CD8-positive, alpha-beta memory T cell (primary cell): ENCODE measurements at places on chromosomes 16 and 17.

DNA sequence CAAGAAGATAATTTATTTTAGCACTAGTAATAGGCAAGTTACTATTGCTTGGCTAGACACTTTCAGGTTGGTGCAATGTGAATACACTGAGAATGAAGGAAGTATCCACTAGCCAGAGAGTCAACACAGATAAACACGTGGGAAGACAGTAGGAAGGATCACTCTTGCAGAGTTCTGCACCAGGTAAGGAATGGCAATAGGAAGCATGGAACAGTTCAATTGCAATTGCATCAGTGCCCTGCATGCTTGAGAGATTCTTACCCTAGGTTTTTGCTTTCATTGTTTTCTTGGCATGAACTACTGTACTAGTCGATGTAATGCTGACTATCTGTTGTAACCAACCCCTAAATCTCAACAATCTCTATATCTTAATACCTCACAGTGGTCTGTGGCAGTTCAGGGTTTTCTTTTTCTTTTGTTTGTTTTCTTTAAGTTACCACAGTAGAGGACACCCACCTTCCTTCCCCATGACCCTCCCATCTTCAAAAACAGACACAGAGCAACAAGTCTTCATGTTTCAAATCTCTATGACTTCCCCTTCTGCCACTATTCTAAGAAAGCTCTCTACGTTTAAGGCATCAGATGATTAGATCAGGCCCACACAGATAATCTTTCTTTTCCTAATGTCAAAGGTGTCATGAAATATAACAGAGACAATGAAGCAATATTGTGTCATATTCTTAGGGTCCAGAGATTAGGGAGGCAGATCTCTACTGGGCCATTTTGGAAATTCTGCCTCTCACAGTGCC is 18.1 kb upstream of the ABCA8 start:
- no peak for DNase-seq

- DNase-seq = no peak
Observed at GRCh38 chr17:76276069-76276431, 10.9 kb downstream of the UBALD2 start.

GRCh38 chr16:17389384-17389783 is 81.4 kb downstream of the XYLT1 start:
- DNase-seq = no peak

DNA sequence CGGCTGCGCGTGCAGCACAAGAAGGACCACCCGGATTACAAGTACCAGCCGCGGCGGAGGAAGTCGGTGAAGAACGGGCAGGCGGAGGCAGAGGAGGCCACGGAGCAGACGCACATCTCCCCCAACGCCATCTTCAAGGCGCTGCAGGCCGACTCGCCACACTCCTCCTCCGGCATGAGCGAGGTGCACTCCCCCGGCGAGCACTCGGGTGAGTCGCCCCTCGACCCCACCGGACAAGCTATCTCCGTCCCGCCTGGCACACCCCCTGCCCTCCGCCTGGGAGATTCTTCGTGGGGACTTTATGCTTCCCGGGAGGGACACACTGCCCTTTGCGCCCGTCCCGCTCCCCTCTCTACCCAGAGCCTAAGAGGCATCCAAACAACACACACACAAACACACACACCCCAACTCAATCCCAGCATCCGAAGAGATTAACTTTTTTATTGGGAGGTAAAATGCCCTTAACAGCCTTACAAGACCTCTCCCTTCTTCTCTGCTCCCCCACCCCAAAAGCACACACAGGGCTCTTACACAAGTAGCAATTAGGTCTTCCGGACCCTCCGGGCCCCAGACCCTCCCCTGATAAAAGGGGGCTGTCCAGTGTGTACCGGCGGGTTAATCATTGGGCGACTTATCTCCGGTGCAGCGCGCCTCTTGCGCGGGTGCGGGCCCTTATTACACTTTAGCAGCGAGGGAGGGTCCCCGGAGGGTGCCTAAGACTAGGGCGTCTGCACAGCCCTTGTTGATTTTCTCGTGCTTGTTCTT is 2.1 kb downstream of the SOX9 start:
- no peak for DNase-seq

GRCh38 chr17:48728232-48729231 is at the start of gene HOXB13:
TSS of gene HOXB13 (minus strand) at chr17:48728750. CDS start at chr17:48728593, 157 bp downstream.
- no peak for DNase-seq

GRCh38 chr16:9107025-9107970 is 15.9 kb downstream of the HAPSTR1 start:
- DNase-seq = no peak

- no peak for DNase-seq
Observed at GRCh38 chr16:85453194-85453678, 159.9 kb upstream of the GSE1 start.

- DNase-seq = no peak
Observed at GRCh38 chr17:11969565-11969964, 27.7 kb downstream of the ZNF18 start.

DNA sequence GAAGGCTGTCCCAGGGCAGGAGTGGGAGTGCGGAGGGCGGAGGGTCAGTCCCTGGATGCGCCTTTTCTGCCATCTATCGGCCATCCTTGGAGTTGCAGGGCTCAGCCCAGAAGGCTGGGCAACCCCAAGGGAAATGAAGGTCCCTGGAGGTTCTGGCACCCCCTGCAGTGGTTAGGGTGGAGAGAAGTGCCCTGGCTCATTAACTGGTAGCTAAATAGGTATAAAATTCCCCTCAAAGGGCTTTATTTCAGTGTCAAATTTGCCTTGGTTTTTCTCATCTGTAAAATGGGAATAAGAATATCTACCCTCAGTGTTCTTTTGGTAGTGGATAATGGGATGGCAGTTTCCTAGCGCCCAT is 22.4 kb downstream of the C17orf75 start:
- DNase-seq = peak; percentile 66

GRCh38 chr16:50696575-50697420 is 3.4 kb downstream of the NOD2 start:
- peak; percentile 81 for DNase-seq

- DNase-seq = no peak
Observed at GRCh38 chr16:71848622-71849021, 2.8 kb downstream of the ATXN1L start.

- DNase-seq = no peak
Observed at GRCh38 chr17:29573871-29574731, 5.6 kb downstream of the TP53I13 start.

DNA sequence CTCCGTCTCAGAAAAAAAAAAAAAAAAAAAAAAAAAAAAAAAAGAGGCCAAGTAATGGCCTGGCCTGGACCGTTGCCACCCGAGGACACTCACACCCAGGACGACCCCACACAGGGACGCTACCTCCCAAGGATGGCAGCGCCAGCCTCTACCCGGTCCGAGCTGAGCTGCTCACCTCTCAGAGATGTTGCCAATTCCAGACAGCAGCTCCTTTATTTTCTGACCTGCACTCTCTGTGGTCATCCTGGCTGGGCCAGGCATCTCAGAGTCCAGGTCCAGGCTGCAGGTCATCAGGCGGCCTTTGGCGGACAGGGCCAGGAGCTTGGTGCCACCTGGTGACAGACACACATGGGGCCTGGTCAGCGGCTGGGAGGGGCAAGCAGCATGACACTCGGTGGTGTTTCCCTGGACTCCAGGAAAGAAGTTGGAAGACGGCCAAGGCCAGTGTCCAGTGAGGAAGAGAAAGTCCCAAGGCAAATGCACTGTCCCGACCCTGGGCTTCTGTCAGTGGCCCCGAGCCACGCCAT is 3.1 kb downstream of the FAAP100 start:
- DNase-seq = no peak

- no peak for DNase-seq
Observed at GRCh38 chr16:73000907-73001521, 46.9 kb downstream of the ZFHX3 start.

- no peak for DNase-seq
Observed at GRCh38 chr17:59451706-59452105, 113.7 kb upstream of the DHX40 start.

DNA sequence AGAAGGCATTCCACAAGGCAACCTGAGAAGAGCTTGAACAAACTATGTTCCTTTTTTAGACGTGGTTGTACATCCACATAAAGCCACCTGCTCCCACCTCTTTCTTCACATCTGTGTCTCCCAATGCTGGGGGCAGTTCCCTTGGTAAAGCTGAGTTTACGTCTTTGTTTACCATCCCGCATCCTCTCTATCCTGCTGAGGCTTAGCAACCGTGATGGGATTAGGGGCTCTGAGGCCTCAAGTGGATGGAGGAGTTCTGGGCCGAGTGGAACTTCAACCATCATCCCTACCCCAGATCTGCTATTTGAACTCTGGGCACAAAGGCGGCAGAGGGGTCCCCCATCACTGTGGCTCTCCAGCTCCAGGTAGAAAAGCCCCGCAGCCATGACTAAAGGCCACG is 94.2 kb upstream of the CREBBP start:
- no peak for DNase-seq

DNA sequence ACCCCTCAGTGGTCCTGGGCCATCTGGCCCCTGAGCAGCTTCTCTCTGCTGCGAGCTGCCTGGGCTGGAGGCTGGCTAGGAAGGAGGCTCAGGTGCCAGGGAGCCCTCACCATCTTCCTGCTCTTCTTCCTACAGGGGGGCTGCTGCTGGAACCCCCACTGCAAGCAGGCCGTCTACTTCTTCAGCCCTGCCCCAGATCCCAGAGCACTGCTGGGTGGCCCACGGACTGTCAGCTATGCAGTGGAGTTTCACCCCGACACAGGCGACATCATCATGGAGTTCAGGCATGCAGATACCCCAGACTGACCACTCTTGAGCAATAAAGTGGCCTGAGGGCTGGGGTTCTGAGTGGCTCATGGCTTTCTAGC is 46.1 kb downstream of the PRMT7 start:
- DNase-seq = no peak

DNA sequence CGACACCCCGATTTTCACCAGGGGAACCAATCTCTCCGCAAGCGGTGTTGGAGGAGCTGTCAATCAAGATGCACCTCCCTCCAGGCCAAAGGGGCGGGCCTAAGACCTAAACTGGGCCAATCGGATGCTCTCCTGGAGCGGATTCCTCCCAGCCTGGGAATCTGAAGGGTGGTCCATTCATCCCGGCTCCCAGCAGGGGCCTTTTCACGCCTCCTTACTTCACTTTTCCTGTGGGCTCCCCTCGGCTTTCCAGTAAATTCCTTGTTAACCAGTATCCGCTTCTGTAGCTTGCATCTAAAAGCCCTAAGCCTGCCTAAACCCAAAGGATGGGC is 17.1 kb downstream of the C16orf74 start:
- no peak for DNase-seq

- no peak for DNase-seq
Observed at GRCh38 chr17:67863624-67864247, 38.4 kb downstream of the BPTF start.

DNA sequence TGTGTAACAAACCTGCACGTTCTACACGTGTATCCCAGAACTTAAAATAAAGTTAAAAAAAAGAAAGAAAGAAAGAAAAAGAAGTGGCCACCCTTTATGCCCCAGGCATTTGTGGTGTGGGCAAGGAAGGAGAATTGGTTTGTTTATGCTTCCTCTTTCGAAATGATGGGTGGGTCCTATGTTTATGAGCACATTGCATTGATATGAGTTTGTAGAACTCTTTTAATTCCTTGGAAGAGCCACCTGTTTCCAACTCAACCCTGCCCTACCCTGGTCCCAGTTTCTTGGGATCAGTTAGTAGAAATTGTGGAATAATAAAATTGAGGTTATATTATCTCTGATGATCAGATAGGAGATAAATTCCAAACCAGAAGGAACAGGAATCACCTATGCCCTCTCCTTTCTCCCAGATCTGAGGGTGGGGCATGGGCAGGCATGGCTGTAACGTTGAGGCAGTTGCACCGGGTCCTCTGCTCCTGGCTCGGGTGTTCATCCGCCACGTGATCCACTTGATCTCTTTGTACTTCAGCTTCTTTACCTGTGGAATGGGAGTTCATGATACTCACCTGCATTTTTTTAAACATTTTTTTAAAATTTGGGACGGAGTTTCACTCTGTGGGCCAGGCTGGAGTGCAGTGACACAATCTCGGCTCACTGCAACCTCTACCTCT is 15.9 kb downstream of the CHAD start:
- no peak for DNase-seq

DNA sequence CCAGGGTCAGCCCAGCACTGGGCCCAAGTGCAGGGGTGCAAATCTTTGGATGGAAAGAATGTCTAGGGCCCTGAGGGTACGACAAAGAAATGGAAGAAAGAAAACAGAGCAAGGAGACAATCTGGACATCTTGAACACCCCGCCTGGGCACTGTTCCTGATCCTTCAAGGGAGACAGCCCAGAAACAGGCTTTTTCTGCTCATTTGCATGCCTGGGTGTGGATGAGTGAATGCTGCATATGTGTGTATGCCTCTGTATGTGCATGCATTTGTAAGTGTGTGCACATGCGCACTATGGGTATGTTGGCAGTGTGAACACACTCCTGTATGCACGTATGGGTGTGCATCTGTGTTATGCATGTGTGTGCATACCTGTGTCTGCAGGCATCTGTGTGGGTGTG is 79.2 kb downstream of the ZNF423 start:
- no peak for DNase-seq

- DNase-seq = no peak
Observed at GRCh38 chr16:2335286-2335895, 5.1 kb downstream of the ABCA3 start.

DNA sequence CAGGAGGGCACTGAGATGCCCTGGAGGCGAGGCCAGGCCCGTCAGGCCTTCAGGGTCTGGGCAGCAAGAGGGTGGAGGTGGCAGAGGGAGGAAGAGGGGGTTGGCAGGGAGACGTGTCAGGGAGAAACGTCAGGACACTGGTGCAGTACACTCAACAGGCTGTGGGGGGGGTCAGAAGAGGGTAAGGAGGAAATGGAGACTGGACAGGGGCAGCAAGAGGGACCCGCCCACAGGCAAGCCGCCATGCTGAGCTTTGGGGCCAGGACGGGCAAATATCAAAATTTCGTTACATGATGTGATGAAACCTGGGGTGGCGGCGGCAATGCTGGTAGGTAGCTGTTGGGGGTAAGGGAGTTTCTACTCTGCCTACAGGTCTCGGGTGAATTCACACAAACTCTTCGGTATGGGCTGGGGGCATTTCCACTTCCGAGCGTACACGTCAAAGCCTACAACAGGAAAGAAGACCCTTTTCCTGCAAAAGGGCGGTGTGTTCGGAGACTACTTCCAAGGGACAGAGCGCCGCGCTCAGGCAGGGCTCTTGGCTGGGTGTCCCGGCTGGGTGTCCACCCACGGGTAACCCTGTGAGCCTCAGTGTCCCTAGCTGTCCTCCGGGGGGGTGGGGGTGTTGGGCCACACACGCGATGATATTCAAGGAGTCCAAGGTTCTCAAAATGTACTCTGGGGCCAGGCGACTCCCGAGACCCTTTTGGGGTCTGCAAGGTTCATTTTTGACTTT is 43.3 kb upstream of the ATP2A3 start:
- no peak for DNase-seq
